ENCODE measurements at places on chromosomes 5 and 9. TPM values are rescaled to one million over a fixed set of nuclear protein-coding genes. Genes with fewer than 3 reads are reported as not detected.

FAM221B gene
- not detected for total RNA-seq

IQGAP2 gene
- total RNA-seq: 34.0 TPM

TRIM36 gene
- total RNA-seq: 16.8 TPM

GRCh38 chr5:54905942-54906537 lies 79.4 kb downstream of the ESM1 start:
- DNase-seq: peak; percentile 75
- H3K4me1 ChIP-seq: no peaks in the 10 kb centered on the region
- H3K4me3 ChIP-seq: no peak overlapping the region

- H3K4me3 ChIP-seq: no peak overlapping the region
- DNase-seq: no peak
- no peaks in the 10 kb centered on the region for H3K27me3 ChIP-seq
- no peaks in the 10 kb centered on the region for H3K36me3 ChIP-seq
Measured at GRCh38 chr5:166618526-166618925, 1672.9 kb upstream of the WWC1 start.
